ENCODE measurements at places on chromosomes 5 and 9.

DNA sequence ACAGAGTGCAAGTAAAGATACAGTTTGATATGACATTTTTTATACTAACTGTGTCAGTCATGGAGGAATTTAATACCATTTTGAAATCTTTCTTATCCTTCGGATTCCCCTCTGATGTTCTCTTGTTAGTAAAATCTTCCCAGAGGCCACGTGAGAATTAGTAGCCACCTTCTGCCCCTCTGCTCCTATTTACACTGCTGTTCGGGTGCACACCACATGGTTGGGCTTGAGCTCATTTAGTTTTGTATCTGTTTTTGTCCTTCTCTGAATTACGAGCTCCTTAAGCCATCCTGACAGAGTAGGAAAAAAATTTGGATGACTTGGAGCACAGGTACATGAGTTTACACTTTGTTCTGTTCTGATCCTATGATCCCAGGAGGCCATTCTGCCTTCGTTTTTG lies 109.7 kb downstream of the SV2C start:
- no peak for DNase-seq

DNA sequence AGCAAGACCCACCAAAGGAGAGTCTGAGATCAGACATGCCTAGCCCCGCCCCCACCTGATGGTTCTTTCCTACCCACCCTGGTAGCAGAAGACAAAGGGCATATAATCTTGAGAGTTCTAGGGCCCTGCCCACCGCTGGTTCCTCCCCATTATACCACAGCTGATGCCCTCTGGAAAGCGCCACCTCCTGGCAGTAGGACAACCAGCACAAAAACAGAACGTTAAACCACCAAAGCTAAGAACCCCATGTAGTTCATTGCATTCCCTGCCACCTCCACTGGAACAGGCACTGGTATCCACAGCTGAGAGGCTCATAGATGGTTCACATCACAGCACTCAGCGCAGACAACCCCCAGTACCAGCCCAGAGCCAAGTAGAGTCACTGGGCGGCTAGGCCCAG lies 81.2 kb upstream of the TRPC7 start:
- no peak for DNase-seq

DNA sequence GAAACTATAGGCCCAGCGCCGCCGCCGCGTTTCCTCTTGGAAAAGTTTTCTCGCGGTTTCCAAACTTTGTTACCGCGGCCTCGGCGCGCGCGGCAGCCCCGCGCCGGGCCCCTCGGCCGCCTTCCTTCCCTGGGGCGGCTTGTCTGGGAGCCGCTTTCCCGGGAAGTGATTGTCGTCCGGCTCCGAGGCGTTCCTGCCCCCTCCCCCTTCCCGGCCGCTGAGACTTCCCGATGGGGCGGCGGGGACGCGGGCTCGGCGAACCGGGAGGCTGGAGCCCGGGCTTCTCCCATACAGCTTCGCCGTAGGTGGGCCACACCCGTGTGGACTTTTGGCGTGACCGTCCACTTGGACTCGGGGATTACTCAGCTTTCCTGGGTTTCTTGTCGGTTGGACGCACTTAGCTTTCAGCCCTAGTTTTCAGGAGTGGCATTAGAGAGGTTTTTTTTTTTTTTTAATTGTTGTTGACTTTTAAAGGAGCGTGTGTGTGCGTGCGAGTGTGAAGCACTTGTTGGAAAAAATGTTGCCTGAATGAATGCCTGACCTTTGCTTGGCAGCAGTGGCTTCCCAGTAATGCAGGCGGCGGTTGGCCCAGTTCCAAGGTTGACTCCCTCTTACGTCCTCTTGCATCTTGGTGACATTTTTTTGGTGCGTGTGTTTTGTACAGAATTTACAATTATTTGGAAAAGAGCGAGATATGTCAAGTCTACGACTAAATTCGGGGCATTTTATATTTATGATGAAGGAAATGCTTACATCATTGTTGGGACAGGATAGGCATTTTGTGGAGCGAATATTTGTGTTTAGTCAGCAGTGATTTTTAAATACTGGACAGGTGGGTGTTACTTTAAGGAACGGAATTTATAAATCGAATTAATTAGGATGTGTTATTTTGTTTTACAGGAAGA lies 821 bp downstream of the CTNNA1 start:
- peak; percentile 42 for DNase-seq

DNA sequence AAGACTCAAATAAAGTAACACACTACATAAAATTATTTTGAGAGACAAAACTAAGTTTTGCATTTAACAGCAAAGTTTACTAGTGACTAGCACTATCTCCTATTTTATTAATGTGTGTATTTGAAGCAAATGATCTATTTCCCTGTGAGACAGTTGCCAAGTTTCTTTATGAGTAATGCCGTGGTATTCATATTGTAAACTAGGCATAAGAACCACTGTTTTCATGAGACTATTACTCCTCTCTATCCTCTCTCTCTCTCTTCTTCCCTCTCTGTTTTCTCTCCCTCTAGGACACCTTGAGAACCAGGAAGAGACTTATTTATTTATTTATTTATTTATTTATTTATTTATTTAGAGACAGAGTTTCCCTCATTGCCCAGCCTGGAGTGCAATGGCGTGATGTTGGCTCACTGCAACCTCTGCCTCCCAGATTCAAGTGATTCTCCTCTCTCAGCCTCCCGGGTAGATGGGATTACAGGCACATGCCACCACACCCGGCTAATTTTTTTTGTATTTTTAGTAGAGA lies 61.1 kb downstream of the MLANA start:
- DNase-seq, result no peak

- DNase-seq, result no peak
Observed at GRCh38 chr5:38515646-38516045, 40.8 kb downstream of the LIFR start.

- DNase-seq, result no peak
Observed at GRCh38 chr9:80691229-80691628, 998.1 kb downstream of the TLE1 start.
